NCI-H1417 (cell line): ENCODE measurements at places on chromosomes 5 and 9.

DNA sequence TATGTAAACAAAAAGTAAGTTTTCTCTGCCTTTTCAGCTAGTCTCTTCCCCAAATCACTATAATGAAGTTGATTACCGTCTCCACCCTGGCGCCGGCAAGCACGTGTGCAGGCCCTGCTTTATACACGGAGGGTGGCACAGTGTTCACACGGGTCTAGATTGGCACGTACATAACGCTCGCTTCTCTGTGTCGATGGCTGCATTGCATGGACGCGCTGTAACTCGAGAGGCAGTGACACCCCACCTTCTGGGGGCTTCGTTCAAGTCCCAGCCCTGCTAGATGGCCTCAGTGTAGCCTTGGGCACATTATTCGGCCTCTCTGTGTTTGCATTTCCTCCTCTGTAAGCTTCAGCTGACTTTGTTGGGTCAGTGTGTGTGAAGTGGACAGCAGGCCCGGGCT, 223.9 kb downstream of the FANCC start:
- no peak for DNase-seq

DNA sequence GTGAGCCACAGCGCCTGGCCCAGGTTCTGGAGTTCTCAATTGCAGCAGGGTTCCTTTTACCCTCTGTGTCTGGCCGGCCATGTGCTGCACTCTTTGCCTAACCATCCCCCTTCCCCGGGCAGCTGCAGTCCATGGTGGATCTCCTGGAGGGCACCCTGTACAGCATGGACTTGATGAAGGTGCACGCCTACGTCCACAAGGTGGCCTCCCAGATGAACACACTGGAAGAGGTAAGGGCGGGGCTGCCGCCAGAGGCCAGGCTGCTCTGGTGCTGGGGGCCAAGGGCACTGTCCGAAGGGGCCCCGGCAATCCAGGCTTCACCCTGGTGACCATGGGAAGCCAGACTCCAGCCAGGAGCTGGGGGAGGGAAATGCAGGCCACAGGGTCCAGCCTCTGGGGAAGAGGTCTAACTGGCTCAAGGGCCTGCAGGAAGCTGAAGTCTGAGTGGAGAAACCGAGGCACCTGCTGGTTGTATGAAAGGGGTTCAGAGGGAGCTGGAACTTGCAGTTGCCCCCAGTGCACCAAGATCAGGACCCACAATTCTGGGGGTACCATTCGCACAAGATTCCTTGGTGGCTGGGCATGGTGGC, 18.1 kb downstream of the OLFML2A start:
- no peak for DNase-seq

DNA sequence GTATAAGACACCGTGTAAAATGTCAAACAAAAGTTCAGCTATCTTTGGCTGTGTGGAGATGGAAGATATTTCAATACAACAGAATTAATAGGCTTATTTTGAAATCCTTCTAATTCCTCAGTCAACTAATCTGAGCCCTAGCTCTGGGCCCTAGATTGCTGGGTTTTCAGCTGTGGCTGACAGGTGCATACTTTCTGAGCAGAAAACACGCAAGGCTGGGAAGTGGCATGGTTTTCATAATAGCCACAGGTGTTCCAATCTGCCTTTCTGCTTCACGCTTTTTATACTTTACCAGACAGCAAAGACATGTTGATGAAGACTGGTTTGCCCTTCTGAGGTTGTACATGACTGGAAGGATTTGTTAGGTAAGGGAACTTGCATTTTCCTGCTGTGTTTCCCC, 20.7 kb upstream of the XPA start:
- no peak for DNase-seq

DNA sequence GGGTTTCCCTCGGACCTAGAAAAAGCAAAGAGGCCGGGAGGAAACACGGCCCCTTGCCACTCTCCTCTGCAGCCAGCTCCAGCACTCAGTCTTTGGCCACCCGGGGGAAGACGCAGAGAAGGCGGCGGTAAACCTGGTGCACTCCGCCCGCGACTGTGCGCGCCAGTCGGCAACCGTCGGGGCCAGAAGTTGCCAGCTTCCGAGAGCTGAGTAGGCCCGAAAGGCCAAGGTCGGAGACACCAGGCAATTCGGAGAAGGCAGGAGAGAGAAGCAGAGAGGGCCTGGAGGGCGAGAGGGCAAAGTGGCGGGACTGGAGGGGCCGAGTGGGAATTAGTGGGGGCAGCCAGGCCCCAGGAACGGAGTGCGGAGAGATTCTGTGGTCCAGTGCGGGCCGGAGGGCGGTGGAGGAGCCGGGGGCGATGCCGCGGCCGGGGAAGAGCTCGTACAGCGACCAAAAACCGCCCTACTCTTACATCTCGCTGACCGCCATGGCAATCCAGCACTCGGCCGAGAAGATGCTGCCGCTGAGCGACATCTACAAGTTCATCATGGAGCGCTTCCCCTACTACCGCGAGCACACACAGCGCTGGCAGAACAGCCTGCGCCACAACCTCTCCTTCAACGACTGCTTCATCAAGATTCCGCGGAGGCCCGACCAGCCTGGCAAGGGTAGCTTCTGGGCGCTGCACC, at the start of gene FOXB2:
Gene FOXB2 (plus strand): TSS at position 420 of the 690 bp plus-strand sequence. CDS start 0 bp downstream, at position 420.
- DNase-seq = no peak

GRCh38 chr5:137344723-137345322, 154.3 kb downstream of the SPOCK1 start:
- peak; percentile 4 for DNase-seq

- peak; percentile 70 for DNase-seq
These were observed 998 bp upstream of the FGF18 start for GRCh38 chr5:171418316-171418981.

DNA sequence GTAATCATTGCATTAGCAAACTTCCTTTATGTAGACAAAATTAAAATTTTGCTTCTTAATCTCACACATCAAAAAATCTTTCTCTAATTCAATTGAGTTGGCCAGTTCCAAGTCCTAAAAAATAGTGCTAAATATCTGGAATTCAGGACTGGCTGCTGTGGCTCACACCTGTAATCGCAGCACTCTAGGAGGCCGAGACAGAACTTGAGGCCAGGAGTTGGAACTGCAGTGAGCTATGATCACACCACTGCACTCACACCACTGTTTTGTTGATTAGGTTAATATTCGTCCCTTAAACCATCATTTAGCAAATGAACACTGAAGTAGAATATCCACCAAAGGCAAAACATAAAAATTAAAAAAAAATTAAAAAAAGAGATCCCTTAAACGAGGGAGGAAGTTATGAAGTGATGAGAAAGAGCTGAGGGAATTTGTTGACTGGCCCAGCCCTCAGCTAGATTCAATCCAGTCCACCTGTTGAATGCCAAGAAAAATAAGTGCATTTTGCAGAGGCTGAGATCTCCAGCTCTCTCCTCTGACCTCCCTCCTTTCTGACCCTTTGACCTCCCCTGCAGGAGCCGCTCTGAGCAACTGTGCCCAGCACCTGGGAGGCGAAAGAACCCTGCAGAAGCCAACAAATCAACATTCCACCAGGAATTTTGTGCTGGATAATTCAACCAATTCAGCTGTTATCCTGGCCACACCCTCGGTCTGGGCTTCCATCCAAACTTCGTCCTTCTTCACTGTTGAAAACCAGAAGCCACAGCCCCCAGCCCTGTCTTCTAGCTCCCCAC, 96.8 kb downstream of the OR2K2 start:
- DNase-seq = no peak

- no peak for DNase-seq
These were observed 12.2 kb downstream of the TRAF1 start for GRCh38 chr9:120914396-120914795.

GRCh38 chr5:98994611-98995010, 65.8 kb upstream of the CHD1 start:
- no peak for DNase-seq

DNA sequence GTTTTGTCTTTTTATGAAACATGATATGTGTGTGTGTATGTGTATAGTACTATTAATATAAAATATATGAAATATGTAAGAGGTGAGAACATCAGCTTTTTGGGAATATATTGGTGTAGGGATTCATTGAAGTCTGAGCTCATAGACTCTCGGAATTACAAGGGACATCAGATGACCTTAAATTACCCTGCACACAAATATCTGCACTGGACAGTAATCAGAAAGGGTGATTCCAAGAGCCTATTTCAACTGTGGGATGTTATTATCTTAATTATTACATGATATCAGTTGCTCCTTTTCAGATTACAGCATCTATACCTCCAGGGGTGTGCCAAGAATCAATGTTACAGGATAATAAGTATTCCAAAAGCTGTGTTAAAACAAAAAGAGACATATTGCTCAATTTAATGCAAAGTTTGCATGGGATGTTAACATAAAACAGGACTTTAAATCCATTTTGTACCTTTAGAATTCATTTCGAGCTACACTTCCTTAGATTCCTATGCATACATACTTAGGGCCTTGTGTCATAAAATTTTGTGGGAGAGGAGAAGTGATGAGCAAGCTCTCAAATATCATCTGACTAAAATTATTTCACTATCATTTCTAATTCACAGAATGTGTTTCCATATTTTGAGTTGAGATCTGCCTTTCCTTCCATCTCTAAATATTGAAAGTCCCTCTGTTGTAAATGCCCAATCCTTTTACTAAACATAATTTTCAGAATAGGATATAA, 365.2 kb downstream of the BRINP1 start:
- no peak for DNase-seq

- DNase-seq = no peak
These were observed 23.4 kb downstream of the CDK20 start for GRCh38 chr9:87950765-87951488.

DNA sequence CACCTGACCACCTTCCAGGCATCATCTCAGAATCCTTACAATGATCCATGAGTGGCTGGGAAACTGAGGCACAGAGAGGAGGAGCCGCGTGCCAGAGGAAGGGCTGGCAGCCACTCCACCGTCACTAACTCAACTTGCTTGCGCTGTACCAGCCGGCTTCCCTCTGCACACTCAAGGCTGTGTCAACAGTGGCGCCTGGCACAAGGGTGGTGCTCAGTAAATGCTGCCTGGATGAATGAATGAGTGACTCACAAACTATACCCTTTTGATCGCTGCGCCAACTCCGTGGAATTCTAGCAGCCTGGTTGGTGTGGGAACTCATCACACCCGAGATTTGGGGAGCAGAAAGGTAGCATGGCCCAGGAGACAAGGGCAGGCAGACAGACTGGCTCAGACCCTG, 21.9 kb downstream of the PRRX2 start:
- DNase-seq = no peak

DNA sequence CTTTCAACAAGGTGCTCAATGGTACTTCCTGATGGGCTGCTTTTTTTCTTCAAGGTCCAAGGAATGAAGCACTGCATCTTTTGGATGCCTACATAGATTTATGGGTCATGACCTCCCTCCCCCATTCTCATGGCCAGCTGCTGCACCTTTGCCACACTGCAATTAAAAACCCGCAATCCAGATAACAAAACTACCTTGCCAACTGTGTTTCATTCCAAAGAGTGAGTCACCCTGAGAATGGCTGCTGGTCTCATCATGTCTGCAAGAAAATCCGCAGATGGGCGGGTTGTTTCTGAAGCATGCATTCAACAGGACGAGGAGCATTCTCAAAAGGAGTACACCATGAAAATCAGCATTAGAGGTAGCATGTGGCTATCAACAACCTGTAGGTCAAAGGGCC, 139.8 kb downstream of the ELAVL2 start:
- DNase-seq = no peak

DNA sequence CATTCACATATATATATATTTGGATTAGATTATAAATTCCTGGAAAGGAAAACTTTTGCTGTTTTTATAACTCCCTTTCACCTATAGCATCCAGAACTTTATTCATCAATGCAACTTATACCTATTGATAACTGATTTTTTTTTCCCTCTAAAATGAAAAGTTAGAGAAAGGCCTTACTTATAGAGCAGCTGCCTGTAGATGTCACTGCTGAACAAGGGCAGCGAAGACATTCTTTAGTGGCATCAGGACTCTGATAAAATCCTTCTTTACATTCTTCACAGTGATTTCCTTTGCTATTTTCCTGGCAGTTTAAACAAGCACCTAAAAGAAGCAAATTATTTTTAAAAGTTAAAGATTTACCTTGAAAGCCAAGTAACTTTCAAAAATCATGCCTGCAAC, 32.3 kb upstream of the CDK5RAP2 start:
- no peak for DNase-seq

- DNase-seq = peak; percentile 55
These were observed 79.3 kb downstream of the BRINP1 start for GRCh38 chr9:119289740-119290433.

DNA sequence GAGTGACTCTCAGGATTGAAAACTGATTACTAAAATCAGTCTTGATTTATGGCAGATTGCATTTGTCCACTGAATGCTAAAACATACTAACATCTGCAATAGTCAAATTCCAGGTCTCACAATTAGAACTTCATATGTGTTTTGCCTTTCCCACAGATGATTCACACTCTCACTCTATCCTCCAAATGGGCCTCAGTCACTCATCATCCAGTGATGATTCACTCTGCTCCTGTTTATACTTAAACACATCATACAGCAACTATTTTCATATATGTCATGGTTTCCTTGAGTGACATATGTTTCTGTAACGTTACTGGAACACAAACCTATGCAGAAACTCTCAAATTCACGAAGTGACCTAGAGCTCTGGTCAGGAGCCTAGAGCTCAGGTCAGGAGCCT, 512.9 kb downstream of the HINT1 start:
- DNase-seq = no peak

GRCh38 chr5:143874312-143874711, 62.4 kb downstream of the HMHB1 start:
- DNase-seq = no peak

- DNase-seq = no peak
These were observed 210.8 kb upstream of the ELL2 start for GRCh38 chr5:96172436-96172835.

DNA sequence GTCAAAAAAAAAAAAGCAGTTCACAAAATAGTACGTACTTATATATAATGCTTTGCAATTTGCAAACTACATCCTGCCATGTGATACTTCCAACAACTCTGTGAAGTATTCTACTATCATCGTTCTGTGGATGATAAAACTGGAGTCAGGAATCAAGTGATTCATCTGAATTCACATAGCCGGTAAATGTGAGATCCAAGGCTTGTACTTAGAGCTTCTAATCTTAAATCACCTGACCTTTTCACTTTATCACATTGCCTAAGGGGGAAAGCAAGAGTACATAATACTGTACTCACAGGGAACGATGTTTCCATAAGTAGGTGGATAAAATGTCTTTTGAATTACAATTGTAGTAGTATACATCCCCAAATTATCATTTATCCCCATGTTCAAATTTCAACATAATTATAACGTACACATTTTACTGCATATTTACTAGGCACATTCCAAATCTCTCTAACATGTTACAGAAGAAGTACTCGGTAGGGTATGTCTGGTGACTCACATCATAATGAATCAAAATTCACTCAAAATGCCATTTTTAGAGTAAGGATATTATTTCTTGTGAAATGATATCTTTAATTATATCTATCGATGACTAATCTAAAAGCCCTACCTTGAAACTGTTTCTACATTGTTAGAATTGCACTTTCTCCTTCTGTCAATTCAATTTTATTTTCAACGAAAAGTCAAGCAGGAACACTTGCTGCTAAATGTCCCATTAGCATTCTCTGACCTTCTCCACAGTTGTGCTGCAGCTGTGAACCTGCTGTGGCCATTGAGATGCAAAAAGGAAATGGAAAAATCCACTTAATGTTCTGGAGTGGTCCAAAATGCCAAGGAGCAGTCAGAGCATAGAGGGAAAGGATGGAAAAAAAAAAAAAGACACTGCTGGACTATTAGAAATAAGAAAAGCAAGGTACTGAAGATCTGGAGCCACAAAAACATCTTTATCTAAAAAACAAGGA, 78.9 kb downstream of the OR2K2 start:
- DNase-seq = no peak
